ENCODE measurements at places on chromosomes 3 and 15. TPM values are rescaled to one million over a fixed set of nuclear protein-coding genes. Genes with fewer than 3 reads are reported as not detected.

BUB1B gene
- 0.72 TPM for total RNA-seq

TNNC1 gene
- 1.7 TPM for total RNA-seq

FBXO40 gene
- not detected for total RNA-seq

PCOLCE2 gene
- total RNA-seq = 4.9 TPM

GOLGA8S gene
- total RNA-seq = 0.65 TPM

FSIP1 gene
- 0.98 TPM for total RNA-seq

Measured in ovary (tissue), 10 donors.